ENCODE measurements at places on chromosomes 11 and 22.
A peak's percentile ranks its signal among the peaks of the same experiment; 100 is the strongest.

GRCh38 chr11:72799441-72799840 is 5.6 kb upstream of the STARD10 start:
- DNase-seq = no peak

DNA sequence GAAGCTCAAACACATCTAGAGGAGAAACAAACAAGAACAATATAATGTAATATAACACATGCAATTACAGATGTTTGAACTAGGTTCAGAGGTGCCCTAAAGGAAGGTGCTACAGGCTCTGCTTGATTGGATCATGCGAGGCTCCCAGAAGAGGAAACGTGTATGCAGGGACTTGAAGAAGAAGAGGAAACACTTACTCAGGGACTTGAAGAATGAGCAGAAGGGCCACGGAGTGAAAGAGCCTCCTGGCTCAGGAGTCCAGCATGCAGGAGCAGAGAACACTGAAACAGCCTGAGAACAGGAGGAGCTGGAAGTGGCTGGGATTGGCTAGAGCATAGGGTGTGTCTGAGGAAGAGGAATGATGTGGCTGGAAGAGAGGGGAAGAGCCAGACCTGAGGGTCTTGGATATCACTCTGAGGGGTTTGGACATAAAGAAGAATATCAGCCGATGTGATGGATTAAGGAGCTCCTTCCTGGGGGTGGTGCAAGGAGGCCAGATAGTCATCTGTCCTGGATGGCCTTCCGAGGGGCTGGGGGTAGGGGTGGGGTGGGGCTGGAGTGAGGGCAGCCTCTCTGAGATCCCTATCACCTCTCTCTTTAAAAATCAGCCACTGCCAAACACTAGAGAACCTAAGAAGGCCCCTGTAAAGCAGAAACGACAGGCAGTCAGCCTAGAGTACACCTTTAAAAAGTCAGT is 16.8 kb downstream of the FZD4 start:
- DNase-seq = no peak

DNA sequence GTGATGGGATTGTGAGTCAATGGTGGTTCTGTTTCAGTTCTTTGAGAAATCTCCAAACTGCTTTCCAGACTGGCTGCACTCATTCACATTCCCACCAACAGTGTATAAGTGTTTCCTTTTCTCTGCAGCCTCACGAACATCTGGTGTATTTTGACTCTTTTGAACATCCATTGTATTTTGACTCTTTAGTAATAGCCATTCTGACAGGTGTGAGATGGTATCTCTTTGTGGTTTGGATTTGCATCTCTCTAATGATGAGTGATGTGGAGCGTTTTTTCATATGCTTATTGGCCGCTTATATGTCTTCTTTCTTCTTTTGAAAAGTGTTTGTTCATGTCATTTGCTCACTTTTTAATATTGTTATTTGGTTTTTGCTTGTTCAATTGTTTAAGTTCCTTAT is 19.4 kb downstream of the NELL1 start:
- DNase-seq = no peak

DNA sequence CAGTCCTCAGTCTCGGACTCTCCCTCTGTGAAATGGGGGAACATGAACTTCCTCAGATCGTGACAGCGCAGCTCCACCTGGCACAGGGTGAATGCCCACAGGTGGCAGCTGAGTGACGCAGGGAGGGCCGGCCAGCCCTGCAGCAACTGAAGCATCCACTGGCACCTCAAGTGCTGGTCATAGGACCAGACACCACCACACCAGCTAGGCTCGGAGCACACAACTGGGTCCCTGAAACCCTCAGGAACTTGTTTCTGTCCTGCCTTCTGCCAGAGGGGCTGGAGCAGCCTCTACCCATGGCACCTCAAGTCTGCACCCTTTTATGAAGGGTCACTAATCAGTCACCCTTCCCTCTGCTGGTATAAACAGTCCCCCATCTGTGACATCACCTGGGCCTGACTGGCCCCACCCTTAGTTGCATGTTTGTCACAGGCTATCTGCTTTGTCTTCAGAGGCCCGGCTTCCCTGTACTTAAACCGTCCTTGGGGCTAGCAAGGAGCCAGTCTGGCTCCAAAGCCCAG is 7.4 kb upstream of the CDC42BPG start:
- no peak for DNase-seq

GRCh38 chr11:692824-693414 is 2.1 kb downstream of the DEAF1 start:
- DNase-seq = peak; percentile 47

- DNase-seq = no peak
Observed at GRCh38 chr11:130441719-130442118, 6.7 kb upstream of the ADAMTS15 start.

DNA sequence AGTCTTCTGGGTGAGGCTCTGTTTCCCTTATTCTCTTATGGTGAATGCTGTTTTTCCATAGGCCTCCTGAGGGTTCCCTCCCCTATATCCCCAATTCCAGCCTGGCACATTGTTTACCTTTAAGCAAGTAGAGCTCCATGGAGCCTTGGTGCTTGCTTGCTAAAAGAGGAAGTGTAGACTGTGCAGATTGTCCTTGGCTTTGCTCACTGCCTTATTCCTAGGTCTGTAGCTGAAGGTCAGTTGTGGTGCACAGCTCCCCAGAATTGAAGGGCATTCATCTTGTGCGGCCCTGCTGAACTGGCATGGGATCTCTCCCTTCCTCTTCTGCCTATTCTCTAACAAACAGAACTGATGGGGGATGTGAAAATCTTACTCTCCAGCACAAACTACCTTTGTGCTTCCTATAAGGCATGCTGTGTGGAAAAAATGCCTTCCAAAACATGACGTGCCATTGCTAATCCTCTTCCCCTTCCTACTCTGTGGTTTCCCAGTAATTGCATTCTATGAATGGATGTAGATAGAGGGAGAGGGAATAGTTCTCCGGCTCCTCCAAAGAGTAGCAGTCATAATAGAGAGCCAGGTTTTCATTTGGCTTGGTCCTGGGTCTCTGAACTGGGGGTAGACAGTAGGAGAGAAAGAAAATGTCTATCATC is 34.2 kb upstream of the PLET1 start:
- no peak for DNase-seq

DNA sequence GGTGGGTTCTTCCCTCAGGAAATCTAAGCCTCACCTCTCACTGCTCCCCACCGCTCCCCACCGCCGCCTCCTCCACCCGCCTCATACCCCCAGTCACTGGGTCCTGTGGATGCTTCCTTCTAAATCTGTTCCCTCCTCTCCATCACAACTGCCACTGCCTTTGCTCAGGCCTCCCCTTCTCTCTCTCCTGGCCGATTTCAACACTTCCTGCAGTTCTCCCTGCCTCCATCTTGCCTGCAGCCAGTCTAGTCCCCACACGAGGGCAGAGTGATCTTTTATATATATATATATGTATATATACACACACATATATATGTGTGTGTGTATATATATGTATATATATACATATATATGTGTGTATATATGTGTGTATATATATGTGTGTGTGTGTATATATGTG is 27.8 kb downstream of the CREB3L1 start:
- DNase-seq = no peak

GRCh38 chr11:112525270-112525669 is 264.6 kb upstream of the PLET1 start:
- DNase-seq = no peak

- no peak for DNase-seq
Observed at GRCh38 chr22:48316257-48317250, 1511.1 kb downstream of the BRD1 start.

- no peak for DNase-seq
Observed at GRCh38 chr11:131204765-131205380, 165.5 kb upstream of the NTM start.

DNA sequence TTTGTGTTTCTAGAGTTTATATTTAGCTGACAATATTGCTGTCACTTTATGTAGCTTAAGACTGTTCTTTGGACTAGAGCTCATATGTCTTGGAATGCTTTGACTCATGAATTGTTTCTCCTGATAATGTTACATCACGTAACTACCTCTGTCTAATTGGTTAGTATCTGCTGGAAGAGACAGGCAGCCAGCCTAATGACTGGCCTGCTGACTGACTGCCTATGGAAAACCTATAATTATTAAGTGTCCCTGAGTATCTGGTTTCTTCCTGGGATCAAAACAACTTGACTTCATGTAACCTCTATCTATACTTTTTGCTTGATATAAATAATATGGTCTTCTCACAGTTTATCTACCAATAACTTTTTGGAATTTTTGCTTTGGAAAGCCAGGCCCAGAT is 9.4 kb downstream of the SOX6 start:
- no peak for DNase-seq

DNA sequence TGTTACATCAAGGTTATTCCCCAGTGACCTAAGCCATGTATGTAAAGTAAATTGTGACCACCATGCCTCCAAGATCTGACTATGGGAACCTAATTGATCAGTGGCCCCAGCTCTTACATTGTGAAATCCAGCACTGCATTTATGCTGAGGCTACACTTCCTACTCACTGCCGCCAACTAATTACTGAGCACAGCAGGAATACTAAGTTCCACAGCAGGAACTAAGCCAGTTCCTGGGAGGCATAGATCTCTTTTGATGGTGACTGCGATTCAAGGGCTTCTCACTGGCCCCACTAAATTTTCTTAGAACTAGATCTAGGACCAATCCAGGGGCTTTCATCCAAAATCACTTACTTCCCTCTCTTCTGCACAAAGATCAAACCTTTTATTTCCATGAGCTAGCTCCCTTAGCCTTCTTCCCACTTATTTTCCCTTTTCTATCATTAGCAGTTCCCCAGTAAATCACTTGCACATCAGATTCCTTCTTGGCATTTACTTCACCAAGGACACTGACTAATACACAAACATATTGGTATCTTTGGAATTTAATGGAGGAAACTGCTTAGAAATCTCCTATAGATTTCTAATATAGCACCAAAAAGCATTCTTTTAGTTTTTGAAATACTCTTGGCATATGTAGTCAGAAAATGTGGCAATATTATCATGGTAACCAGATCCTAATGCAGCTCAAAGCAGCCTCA is 46.0 kb downstream of the CNTN5 start:
- no peak for DNase-seq

DNA sequence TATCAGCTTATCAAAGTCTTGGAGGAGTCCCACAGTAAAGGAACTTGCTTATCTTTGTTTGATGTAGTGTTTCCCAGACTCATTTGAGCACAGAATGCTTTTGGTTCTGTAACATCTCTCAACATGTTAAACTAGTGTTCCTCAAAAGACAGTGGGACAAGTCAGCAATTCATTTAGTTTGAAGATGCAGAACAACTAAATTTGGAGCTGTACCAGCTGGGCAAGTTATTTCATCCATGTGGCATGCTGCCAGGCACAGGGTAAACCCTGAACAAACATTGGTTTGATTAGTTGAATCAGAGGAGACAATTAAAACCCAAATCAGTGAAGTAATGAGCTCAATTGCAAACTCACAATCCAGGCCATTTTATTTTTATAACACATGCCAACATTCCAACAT is 141.2 kb downstream of the CSNK2A3 start:
- DNase-seq = no peak

DNA sequence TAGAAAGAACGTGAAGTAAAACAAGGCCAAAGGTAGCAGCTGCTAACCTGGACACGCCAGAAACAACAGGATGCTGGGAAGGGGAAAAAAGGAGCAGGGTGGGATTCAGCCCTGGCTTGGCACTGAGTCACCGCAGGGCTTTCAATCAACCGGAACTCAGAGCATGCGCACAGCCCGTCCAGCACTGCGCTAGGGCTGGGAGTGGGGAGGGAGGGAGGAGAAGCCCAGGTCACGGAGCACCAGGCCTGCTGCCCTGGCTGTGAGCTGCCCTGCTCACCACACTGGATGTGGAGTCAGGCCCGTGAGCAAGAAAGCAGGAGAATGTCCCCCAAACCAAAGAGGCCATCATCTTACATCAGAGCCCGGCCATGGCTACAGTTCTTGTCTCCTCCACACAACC is 51.5 kb downstream of the APOL1 start:
- DNase-seq = no peak

GRCh38 chr22:17366830-17367229 is 2.4 kb upstream of the CECR2 start:
- no peak for DNase-seq

DNA sequence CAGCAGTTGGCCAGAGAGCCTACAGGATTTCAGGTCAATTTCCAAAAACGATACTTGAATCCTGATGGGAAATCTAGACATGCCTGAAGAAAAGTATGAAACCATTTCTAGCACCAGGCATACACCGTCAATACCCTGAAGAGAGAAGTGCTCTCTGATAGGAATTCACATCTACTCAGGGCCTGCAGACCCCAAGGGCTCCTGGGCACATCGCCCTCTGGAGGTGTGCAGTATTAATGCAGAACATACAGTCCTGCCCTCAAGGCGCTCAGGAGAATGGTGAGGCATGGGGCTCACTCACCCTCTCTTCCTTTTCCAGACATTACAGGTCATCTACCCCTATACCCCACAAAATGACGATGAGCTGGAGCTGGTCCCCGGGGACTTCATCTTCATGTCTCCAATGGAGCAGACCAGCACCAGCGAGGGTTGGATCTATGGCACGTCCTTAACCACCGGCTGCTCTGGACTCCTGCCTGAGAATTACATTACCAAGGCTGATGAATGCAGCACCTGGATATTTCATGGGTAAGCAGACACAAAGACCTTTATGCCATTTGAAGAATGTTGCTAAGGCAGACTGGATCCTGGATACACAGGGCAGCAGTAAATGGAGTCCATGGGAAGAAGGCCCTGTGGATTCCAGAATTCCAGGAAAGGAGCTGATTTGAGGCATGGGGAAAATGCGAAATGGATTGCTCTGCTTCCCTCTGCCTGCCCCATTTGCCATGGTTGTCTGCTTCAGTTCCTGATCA is 49.3 kb upstream of the CRTAM start:
- DNase-seq = no peak

- DNase-seq = no peak
Observed at GRCh38 chr11:106276126-106276525, 198.7 kb downstream of the AASDHPPT start.

DNA sequence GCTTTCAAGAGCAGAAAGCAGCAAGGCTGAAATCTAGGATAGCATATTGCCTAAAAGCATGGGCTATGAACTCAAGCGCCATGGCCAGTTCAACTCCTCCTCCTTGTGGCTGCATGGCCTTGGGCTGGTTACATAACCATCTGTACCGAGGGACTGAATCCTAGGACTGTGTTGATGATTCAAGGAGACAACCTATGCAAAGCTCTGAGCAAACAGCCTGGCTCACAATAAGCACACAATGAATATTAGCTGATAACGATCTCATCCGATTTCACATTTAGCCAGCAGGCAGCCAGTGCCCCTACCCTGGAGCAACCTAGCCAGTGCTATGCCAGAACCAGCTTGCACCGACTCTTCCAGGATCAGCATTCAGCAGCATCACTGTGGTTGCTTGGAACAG is 698.4 kb downstream of the TBC1D22A start:
- no peak for DNase-seq

- DNase-seq = no peak
Observed at GRCh38 chr11:95256321-95256779, 25.3 kb upstream of the SESN3 start.

DNA sequence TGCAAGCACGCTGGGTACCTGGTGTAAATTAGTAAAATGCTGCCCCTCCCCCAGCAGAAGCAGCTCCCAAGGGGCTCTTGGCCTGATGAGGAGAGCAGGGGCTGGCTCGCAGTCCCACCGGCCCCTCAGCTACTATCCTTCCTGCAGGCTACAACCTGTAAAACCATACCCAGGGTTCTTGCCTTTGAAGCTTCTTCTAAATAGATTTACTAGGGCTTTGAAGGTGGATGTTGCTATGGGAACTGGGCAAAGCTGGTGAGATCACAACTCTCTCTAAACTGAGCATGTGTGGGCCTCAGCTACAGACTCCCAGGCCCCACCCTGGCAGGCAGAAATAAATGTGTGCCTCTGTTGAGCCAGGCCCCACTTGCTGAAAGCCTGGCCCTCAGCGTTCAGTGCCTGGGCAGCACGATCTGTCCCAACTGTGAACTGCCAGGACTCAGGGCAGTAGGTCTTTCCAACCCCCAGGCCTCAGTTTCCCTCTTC is 18.5 kb downstream of the CD5 start:
- DNase-seq = peak; percentile 56
